ENCODE measurements at places on chromosomes 3 and 15.

GRCh38 chr3:194327218-194328052, 23.7 kb downstream of the CPN2 start:
- DNase-seq, result no peak

GRCh38 chr15:51771773-51772172, 20.4 kb downstream of the TMOD2 start:
- no peak for DNase-seq

- no peak for DNase-seq
These were observed 52.5 kb downstream of the PIAS1 start for GRCh38 chr15:68106656-68107055.

GRCh38 chr3:153171256-153171655, 9.2 kb downstream of the RAP2B start:
- DNase-seq, result no peak

Measured in stimulated activated CD4-positive, alpha-beta T cell treated with anti-CD3 and anti-CD28 coated beads, Interleukin-12 subunit alpha, Interleukin-12 subunit beta, amount 100 ng/mL, for 24 hours (primary cell).